ENCODE measurements at places on chromosomes 16 and 17.

- DNase-seq: peak; percentile 20
Observed at GRCh38 chr17:31373150-31374093, 18.1 kb upstream of the RAB11FIP4 start.

GRCh38 chr17:62897706-62898105 lies 68.3 kb upstream of the TANC2 start:
- DNase-seq: no peak

DNA sequence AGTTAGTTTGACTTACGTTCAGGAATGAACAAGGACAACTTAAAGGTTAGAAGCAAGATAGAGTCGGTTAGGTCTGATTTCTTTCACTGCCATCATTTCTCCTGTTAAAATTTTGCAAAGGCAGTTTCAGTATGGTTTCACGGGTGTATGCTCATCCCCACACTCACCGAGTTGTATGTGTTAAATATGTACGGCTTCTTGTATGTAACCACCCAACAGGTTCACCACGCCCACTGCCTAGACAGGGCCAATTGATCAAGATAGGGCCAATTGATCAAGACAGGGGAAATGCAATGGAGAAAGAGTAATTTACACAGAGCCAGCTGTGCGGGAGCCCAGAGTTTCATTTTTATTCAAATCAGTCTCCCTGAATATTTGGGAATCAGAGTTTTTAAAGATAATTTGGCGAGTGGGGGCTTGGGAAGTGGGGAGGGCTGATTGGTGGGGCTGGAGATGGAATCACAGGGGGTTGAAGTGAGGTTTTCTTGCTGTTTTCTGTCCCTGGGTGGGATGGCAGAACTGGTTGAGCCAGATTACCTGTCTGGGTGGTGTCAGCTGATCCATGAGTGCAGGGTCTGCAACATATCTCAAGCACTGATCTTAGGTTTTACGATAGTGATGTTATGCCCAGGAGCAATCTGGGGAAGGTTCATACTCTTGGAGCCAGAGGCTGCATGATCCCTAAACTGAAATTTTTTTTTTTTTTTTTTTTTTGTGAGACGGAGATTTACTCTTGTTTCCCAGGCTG lies 62.4 kb upstream of the PLCG2 start:
- peak; percentile 66 for DNase-seq

DNA sequence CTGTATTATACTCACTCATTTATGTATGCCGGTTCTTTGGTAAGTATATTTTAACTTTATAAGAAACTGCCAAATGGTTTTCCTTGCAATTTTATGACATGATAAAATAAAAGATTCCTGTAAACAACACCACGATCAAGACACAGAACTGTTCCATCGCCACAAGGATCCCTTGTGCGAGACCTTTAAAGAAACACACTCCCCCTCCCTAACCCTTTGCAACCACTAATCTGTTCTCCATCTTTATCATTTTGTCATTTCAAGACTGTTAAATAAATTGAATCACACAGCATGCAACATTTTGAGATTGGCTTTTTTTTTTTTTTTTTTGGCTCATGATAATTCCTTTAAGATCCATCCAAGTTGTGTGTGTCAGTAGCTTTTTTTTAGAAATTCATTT lies 6.0 kb downstream of the ADGRG5 start:
- DNase-seq: no peak

- no peak for DNase-seq
Observed at GRCh38 chr16:85297881-85298280, 185.6 kb upstream of the CIBAR2 start.

Measured in ELF-1 (cell line).